Activated B cell treated with CpG ODN at 0.5 μM for 24 hours (primary cell): ENCODE measurements at places on chromosomes 5 and 9. TPM values are rescaled to one million over a fixed set of nuclear protein-coding genes. Genes with fewer than 3 reads are reported as not detected.
A peak's percentile ranks its signal among the peaks of the same experiment; 100 is the strongest.

Gene SAXO1
- total RNA-seq, result 0.02 TPM in 1 of 2 replicates, not detected in the other

Gene SLC1A1
- 1.4 and 2.0 TPM in 2 replicates for total RNA-seq

Gene SMIM15
- 35.7 and 36.4 TPM in 2 replicates for total RNA-seq

Gene PCDHA4
- total RNA-seq, result not detected in 2 replicates

Gene NAIP
- 11.2 and 15.0 TPM in 2 replicates for total RNA-seq

Gene PCDHGC3
- total RNA-seq, result 2.6 and 3.3 TPM in 2 replicates

Gene PCDHA8
- total RNA-seq, result not detected in 2 replicates

Gene SHISAL2B
- total RNA-seq, result not detected in 2 replicates

Gene SPAAR
- total RNA-seq, result not detected in 2 replicates

Gene PDE6A
- total RNA-seq, result not detected in 2 replicates

DNA sequence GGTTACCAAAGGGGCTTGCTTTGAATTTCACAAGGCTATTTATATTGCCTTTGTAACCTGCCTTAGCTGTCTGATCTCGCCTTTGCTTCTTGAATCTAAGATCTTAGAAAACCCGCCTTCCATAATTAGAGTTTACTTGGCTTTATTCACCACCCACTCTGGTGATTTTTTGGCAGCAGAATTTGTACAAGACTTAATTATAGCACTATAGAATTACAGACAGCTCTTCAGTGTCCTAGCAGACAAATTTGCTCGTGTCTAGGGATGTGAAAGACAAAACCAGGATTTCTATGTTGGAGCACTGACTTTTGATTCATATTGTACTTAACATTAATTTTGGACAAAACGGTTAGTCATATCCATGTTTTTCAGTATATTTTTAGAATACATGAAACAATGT, 306.6 kb downstream of the ADGRV1 start:
- H3K27me3 ChIP-seq, result no peaks in the 10 kb centered on the region
- H3K27ac ChIP-seq, result no peak overlapping the region
- H3K4me3 ChIP-seq, result no peak overlapping the region

DNA sequence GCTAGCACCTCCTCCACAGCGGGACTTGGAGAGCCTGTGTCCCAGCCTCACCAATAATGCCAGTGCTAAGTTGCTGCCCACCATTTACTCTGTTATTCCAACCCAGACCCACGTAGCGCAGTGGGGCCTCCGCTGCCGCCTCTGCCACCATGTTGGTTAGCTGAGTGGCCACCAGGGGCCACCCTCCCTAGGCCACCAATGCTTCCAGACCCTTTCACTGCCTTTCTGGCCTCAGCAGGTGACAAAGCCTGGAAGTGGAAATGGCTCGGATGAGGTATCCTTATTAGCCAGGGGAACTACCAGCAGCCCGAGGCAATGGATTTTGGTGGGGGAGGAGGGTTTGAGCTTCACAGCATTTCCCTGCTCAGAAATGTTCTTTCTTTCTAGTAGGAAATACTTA, 110.1 kb downstream of the OSTF1 start:
- no peaks in the 10 kb centered on the region for H3K27me3 ChIP-seq
- no peaks in the 10 kb centered on the region for H3K36me3 ChIP-seq
- no peak overlapping the region for H3K4me3 ChIP-seq
- no peak for DNase-seq

DNA sequence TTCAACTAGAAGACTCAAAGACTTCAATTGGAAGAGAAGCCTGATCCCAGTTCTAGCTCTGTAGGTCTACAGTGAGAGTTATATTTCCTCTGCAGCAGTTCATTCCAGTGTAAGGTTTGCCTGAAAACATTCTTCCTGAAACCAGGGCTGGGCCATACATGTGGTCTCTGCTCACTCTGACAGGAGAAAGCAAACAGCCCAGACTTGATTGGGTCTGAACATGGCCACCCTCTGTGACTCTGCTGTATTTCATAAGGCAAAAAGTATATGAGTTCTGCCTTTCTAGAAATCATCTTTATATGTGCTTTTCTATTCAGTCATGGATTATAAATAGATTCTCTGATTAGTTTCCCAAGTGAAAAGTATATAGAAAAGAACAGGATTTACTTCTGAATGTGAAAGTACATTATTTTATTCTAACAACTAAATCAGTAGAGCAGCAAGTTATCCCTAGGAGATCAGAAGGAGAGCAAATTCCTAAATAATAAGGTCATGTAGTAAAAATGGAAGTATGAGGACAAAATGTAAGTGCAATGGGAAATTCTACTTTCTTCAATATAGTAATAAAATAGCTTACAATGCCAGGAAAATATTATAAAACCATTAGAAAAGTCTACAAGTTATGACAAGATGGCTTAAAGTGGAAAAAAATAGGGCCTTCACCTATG, 144.3 kb downstream of the EFNA5 start:
- H3K4me3 ChIP-seq, result no peak overlapping the region
- H3K4me1 ChIP-seq, result no peaks in the 10 kb centered on the region
- H3K27me3 ChIP-seq, result no peaks in the 10 kb centered on the region
- H3K36me3 ChIP-seq, result no peaks in the 10 kb centered on the region
- H3K27ac ChIP-seq, result no peak overlapping the region

- H3K36me3 ChIP-seq, result no peaks in the 10 kb centered on the region
- H3K4me3 ChIP-seq, result no peak overlapping the region
- no peaks in the 10 kb centered on the region for H3K27me3 ChIP-seq
- no peak for DNase-seq
- no peaks in the 10 kb centered on the region for H3K4me1 ChIP-seq
- no peak overlapping the region for H3K27ac ChIP-seq
Measured at GRCh38 chr5:82164176-82164976, 113.8 kb downstream of the RPS23 start.

DNA sequence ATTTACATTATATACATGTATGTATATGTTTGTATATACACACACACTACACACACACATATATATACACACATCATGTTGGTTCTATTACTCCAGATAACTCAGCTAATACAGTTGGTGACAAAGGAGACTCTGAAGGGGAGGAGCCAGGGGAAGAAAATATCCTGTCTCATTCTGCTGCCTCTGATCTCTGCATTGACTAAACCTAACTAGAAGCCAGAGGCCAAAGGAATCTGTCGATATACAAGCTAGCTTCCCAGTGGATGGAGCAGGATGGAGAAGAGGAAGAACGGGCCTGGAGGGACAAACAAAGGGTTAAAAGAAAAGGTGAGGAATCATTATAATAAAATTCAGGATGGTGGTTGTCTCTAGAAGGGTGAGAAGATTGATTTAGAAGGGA, 13.7 kb upstream of the RHOBTB3 start:
- no peak overlapping the region for H3K27ac ChIP-seq
- no peak overlapping the region for H3K4me3 ChIP-seq
- H3K27me3 ChIP-seq, result no peaks in the 10 kb centered on the region
- no peak for DNase-seq
- H3K36me3 ChIP-seq, result no peaks in the 10 kb centered on the region
- H3K4me1 ChIP-seq, result no peaks in the 10 kb centered on the region

DNA sequence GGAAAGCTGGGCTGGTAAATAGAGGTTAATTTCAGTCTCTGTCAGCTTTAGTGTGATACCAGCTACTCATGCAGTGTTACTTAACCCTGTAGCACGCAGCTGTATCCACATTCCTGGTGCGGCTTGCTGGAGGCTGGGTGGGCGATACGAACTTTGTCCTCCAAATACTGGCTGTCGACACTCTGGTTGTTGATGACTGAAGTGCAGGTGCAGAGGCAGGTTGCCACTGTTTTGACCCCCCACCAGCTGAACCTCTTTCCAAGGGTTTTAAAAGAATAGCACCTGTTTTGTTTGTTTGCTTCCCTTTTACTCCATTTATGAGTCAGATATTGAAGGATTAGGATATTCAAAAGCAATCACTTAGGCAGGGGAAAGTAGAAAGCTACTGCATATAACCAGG, 4.4 kb upstream of the RABGAP1 start:
- peaks cover 22% of the 10 kb centered on the region for H3K36me3 ChIP-seq
- DNase-seq, result no peak
- H3K4me1 ChIP-seq, result peaks cover 29% of the 10 kb centered on the region
- no peaks in the 10 kb centered on the region for H3K27me3 ChIP-seq
- H3K4me3 ChIP-seq, result no peak overlapping the region

- H3K36me3 ChIP-seq, result no peaks in the 10 kb centered on the region
- H3K4me1 ChIP-seq, result no peaks in the 10 kb centered on the region
- H3K27me3 ChIP-seq, result no peaks in the 10 kb centered on the region
- no peak for DNase-seq
- H3K27ac ChIP-seq, result no peak overlapping the region
Measured at GRCh38 chr5:52577546-52577945, 210.2 kb upstream of the ITGA1 start.

DNA sequence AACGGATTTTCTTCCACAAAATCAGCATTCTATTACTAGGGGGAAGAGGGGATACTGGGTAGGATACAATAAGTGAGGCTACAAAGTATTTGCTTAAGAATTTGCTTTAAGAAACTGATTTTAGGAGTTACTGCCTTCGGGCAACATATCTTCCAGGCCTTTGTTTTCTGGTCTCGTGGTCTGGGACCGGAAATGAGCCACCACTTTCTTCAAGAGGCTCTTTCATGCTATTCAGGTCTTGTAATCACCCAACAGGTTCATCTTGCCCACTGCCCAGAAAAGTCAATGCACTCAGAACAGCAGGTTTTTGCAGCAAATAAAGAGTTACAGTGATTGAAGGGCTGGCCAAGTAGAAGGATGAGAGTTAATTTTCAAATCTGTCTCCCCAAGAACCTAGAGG, 6.6 kb upstream of the AOPEP start:
- H3K27me3 ChIP-seq, result peaks cover 12% of the 10 kb centered on the region
- H3K36me3 ChIP-seq, result no peaks in the 10 kb centered on the region
- H3K27ac ChIP-seq, result no peak overlapping the region
- H3K4me1 ChIP-seq, result no peaks in the 10 kb centered on the region

DNA sequence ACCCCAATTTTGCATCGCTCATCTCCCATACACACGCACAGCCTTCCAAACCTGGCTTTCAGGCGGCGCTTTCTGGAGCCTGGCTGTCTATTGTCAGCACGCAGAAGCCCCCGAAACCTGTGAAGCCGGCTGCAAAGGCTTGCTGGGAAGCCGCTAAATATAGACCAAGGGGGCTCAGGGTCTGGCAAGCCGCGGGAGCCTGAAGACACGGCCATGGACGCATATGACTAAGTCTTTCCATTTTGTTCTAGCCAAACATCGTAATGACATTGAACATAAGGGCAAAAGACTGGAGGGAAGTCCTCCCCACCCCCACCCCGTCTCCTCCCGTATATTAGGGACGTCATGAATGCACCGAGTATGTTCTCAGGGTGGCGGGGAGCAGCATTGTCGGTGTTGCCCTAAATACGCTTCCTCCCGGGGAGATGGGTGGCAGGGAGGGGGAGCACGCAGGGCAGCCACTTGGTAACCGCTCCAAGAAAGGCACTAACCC, 1.1 kb downstream of the CTNND2 start:
- H3K27ac ChIP-seq, result no peak overlapping the region
- no peaks in the 10 kb centered on the region for H3K36me3 ChIP-seq
- H3K27me3 ChIP-seq, result peaks cover 33% of the 10 kb centered on the region
- peaks cover 7% of the 10 kb centered on the region for H3K4me1 ChIP-seq
- DNase-seq, result no peak

- H3K27me3 ChIP-seq, result no peaks in the 10 kb centered on the region
- peaks cover 56% of the 10 kb centered on the region for H3K4me1 ChIP-seq
- peak overlapping the region; percentile 2 for H3K4me3 ChIP-seq
- H3K27ac ChIP-seq, result peak overlapping the region; percentile 68
- DNase-seq, result no peak
- peaks cover 91% of the 10 kb centered on the region for H3K36me3 ChIP-seq
Measured at GRCh38 chr5:169705322-169705721, 68.2 kb downstream of the DOCK2 start.

DNA sequence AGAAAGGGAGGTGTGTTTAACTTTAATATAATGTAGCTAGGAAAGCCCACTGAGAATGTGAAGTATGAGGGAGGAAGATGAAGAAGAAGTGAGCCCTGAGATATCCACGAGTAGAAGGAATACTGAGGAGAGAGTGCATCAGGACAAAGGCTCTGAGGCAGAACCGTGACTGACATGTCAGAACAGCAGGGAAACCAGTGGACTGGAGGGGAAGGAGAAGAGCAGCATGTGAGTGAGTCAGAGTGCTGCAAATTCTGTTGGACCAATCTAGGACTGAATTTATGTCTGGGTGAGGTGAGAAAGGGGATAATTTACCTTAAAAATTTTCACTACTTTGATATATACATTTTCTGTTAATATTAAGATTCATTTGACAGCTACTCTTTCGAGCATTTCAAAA, 110.3 kb downstream of the ST8SIA4 start:
- no peaks in the 10 kb centered on the region for H3K27me3 ChIP-seq
- peaks cover 2% of the 10 kb centered on the region for H3K4me1 ChIP-seq
- DNase-seq, result no peak
- no peak overlapping the region for H3K4me3 ChIP-seq
- H3K27ac ChIP-seq, result no peak overlapping the region

GRCh38 chr5:73007051-73007450, 51.2 kb downstream of the FCHO2 start:
- H3K4me1 ChIP-seq, result no peaks in the 10 kb centered on the region
- no peaks in the 10 kb centered on the region for H3K27me3 ChIP-seq
- H3K36me3 ChIP-seq, result no peaks in the 10 kb centered on the region
- no peak overlapping the region for H3K4me3 ChIP-seq

- no peak for DNase-seq
- H3K36me3 ChIP-seq, result no peaks in the 10 kb centered on the region
- peak overlapping the region; percentile 5 for H3K4me3 ChIP-seq
- H3K27me3 ChIP-seq, result peaks cover 3% of the 10 kb centered on the region
- H3K4me1 ChIP-seq, result peaks cover 43% of the 10 kb centered on the region
Measured at GRCh38 chr5:142420561-142421227, 95.9 kb upstream of the SPRY4 start.

DNA sequence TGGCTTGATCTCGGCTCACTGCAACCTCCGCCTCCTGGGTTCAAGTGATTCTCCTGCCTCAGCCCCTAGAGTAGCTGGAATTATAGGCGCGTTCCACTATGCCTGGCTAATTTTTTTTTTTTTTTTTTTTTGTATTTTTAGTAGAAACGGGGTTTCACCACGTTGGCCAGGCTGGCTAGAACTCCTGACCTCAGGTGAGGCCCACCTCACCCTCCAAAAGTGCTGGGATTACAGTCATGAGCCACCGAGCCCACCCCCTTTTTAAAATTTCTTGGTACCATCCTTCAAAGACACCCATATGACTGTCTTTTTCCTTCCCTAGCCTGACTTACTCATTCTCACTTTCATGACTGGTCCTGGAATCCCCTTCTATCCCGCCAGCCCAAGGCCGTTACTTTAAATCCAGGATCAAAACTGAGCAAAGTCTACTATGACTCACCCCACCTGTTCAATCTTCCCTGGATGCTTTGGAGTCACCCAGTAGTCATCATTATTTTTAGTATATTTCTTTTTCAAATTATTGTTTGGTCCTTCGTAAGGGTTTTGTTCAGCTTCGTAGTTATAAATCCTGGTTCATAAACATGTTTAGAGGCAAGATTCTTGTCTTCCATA, 1.2 kb upstream of the TBCA start:
- H3K36me3 ChIP-seq, result peaks cover 14% of the 10 kb centered on the region
- H3K27ac ChIP-seq, result peak overlapping the region; percentile 53
- H3K27me3 ChIP-seq, result no peaks in the 10 kb centered on the region
- peaks cover 34% of the 10 kb centered on the region for H3K4me1 ChIP-seq

DNA sequence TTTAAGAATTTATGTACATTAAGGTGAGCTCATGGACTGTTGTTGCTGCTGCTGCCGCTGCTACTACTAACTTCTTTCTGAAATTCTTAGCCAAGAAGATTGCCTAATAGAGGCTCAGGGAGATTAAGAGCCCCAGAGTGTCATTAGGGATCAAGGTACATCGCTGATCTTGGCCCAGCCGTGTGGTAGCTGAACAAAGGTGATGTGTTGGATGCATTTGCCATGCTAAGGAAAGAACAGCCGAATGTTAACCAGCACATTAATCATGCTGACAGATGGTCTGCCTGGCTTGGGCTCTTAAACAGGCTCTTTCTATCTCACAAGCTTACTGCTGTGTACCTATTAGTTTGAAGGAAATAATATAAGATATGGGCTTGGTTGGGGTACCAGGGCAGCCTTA, 137.1 kb downstream of the KCTD16 start:
- H3K4me3 ChIP-seq, result no peak overlapping the region
- H3K4me1 ChIP-seq, result no peaks in the 10 kb centered on the region
- DNase-seq, result no peak
- H3K27ac ChIP-seq, result no peak overlapping the region
